NCI-H1436 (cell line): ENCODE measurements at places on chromosomes 4 and X.
A peak's percentile ranks its signal among the peaks of the same experiment; 100 is the strongest.

GRCh38 chr4:168781926-168782325 lies 228.1 kb downstream of the CBR4 start:
- DNase-seq, result no peak

GRCh38 chrX:44085209-44085608 lies 112.0 kb upstream of the NDP start:
- DNase-seq, result no peak

- no peak for DNase-seq
Observed at GRCh38 chr4:160284516-160284915, 1181.6 kb downstream of the RAPGEF2 start.

- peak; percentile 46 for DNase-seq
Observed at GRCh38 chr4:53196882-53197771, 168.7 kb downstream of the SCFD2 start.

DNA sequence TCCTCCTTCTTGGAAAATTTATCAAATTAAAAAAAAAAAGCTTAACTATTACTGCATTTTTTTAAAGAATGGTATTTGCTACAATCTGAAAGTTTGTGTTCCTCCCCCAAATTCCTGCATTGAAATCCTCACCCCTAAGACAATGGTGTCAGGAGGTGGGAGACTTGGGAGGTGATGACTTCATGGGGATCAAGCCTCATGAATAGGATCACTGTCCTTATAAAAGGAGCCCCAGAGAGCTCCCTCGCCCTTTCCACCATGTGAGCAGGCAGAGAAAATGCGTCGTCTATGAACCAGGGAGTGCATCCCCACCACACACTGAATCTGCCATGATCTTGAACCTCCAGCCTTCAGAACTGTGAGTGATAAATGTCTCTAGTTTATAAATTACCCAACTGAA lies 38.0 kb downstream of the DHRSX start:
- DNase-seq, result no peak

DNA sequence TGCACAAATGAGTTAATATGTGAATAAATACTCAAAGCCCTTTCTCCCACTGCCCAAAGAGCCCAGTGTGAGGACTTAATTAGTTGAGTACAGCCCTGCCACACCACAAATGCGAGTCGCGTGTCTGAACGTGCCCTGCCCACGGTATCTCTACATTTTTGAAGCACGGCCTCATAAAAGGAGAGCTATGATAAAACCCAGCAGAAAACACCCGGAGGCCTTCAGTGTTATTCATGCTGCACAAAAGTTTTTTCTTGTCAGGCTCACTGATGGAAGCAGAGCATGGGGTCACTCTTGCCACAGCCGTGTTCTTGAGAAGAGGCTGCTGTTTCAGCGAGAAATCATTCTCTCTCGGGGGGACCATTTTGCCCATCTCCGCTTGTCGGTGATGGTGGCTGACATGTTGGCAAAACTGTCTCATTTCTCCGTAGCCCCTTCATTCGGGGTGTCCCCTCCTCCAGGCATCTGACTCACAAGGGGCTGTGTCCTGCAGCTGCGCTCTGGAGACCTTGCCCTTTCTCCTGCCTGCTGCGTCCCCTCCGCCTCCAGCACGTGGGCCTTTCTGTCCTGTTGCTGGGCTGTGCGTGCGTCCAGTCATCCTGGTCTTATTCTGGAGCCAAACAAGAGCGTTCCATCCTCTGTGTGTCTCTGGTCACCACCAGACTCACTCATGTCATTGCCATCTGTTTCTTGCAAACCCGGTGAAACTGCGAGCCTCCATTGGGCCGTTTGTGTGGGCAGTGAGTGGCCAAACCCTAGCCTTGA lies 88.8 kb downstream of the SORCS2 start:
- DNase-seq, result no peak

GRCh38 chr4:38024206-38024509 lies 64.0 kb downstream of the PTTG2 start:
- no peak for DNase-seq

- DNase-seq, result no peak
Observed at GRCh38 chr4:3417448-3417847, 24.3 kb upstream of the HGFAC start.

DNA sequence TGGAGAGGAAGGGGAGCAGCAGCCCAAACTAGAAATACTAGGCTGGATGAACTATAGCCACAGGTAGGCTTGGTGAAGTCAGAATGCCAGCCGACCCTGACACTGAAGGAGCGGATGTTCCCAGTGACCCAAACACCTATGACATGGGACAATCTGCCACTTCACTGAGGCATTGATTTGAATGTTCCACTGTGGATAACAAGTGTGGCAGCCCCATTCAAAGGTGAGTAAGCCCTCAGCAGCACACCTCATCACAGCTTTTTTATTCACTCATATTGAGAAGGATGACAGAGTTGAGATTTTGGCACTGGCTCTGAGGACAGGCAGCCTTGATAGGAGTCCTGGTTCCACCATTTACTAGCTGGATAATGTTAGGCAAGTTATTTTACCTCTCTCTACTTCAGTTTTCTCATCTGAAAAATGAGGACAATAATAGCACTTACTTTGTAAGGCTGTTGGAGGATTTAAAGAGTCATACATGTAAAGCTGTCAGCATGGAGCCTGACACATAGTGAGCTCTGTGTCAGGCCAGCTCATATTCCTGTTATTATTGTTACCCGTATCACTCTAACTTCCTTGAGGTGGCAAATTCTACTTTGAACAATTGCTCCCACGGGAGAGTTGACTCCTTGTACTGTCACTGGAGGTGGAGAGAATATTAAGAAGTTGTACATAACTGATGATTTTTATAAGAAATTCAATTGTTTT lies 114.6 kb downstream of the RASL11B start:
- no peak for DNase-seq

GRCh38 chr4:157818946-157819692 lies 353.7 kb downstream of the GASK1B start:
- no peak for DNase-seq

DNA sequence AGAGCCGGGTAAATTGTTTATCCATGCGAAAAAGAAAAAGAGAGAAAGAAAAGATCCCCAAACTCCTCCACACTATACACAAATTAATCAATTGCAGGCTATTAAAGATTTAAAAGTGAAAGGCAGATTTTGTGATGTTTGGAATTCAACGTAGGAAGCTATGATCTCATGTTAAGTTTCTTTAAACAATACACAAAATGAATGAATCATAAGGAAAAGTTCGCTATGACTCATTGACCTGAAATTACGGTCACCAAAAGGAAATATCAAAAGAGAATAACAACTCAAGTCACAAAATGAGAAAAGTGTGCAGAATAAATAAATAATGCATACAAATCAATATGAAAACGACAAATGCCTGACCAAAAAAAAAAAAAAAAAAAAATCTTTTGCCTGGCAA lies 28.6 kb downstream of the CLNK start:
- no peak for DNase-seq

DNA sequence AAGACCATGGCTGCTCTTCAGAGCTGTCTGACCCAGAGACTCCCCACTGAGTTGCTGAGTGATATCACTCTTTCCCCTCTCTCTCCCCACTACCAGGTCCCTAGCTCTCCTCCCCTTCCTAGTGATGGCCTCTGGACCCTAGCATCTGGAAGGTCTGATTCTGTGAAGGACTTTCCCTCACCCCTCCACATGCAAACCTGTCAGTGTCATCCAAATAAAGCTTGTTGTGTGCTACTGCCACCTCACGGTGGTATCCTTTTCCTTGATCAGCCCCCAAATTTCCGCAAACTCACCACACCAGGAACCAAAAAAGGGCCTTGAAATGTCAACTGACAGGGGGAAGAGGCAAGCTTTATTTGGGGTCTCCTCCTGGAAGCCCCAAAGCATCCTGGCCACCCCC lies 500.2 kb downstream of the IDS start:
- no peak for DNase-seq

DNA sequence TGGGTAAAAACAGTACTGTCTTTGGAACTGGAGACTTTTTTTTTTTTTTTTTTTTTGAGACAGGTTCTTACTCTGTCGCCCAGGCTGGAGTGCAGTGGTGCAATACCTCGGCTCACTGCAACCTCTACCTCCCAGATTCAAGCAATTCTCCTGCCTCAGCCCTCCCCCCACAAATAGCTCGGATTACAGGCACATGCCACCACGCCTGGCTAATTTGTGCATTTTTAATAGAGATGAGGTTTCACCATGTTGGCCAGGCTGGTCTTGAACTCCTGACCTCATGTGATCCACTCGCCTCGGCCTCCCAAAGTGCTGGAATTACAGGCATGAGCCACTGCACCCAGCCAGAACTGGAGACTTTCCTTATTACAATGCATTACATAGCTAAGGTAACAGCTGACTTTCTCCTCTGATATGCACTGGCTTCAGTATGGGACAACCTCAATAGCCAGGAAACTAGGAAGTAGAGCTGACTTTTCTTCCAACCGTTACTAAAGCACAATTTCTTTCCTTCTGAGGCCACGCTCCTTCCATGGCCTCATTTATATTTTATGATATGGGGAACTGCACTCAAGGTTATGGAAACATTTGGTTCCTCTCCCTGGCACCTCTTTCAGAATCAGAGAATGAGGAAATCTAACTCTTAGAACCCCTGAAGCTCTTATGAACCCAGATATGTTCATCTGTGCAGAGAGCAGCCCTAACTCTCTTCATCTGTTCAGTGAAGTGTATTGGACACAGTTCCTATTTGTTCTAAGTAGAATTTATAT lies 53.5 kb upstream of the FAM9B start:
- no peak for DNase-seq

GRCh38 chr4:123743848-123744247 lies 347.3 kb downstream of the SPRY1 start:
- no peak for DNase-seq

GRCh38 chr4:144288011-144288903 lies 147.7 kb upstream of the GYPA start:
- no peak for DNase-seq

DNA sequence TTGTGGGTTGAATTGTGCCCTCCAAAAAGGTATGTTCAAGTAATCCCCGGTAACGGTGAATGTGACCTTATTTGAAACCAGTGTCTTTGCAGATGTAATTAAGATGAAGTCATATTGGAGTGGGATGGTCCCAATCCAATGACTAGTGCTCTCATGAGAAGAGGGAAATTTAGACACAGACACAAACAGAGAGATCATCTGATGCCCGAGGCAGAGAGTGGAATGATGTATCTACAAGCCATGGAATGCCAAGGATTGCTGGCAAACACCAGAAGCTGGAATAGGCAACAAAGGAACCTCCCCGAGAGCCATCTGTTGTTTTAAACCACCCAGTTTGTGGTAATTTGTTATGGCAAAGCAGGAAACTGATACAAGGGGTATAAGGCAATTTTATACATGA lies 35.1 kb downstream of the RPS6KA3 start:
- no peak for DNase-seq

DNA sequence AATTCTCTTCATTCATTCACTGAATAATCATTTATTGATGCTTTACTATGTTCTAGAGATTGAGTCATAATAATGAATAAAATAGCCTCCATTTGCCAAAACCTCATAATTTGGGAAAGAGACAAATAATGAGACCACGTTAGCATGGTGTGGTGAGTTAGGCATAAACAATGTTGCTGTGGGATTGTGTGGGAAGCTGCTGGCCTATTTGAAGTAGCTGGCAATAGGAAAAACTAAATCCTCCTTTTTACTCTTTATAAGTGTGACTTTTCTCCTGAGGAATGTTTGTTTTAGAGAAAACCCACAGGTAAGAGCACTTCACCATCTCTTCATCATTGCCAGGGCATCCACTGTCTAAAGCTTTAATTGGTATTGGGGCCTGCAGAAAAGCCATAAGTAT lies 95.3 kb downstream of the AREG start:
- DNase-seq, result no peak

GRCh38 chrX:10121787-10122186 lies 35.0 kb upstream of the CLCN4 start:
- no peak for DNase-seq

DNA sequence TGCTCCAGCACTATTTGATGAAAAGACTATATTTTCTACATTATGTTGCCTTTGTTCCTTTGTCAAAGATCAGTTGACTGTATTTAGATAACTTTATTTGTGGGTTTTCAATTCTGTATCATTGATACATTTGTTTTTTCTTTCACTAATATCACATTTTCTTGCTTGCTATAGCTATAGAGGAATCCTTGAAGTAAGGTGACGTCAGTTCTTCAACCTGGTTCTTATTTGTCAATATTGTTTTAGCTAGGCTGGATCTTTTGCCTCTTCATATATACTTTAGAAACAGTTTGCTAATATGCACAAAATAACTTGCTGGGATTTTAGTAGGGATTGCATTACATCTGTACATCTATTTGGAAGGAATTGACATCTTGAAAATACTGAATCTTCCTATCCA lies 21.0 kb downstream of the TECRL start:
- no peak for DNase-seq

DNA sequence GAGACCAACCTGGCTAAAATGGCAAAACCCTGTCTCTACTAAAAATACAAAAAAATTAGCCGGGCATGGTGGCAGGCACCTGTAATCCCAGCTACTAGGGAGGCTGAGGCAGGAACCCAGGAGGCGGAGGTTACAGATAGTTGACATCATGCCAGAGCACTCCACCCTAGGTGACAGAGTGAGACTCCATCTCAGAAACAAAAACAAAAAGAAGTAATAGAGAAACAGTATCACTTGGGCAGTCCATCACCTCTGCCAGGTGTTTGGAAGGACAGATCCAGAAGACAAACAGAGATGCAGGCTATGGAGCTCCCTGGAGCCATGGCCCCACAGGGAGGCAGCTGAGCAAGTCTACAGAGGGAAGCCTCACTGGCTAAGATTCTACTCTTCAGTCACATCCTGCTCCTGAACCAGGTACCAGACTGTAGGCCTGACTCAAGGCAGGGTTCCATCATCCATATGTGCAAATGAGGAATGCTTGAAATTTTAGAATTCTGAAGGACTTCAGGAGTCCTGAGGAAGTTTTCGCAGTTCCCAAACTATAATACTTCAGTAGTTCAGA lies 81.4 kb upstream of the CPEB2 start:
- DNase-seq, result no peak

DNA sequence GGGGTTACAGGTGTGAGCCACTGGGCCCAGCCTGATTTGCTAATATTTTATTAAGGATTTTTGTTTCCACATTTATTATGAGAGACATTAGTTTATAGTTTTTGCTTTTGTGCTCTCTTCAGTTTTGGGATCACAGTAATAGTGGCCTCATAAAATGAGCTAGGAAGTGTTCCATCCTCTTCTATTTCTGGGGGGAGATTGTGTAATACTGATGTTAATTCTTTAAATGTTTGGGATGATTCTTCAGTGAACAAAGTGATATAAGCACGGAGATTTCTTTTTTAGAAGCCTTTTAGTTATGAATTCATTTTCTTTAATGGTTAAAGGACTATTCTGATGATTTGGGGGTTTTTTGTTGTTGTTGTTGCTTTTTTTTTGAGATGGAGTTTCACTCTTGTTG lies 41.3 kb downstream of the RBMX start:
- DNase-seq, result no peak

DNA sequence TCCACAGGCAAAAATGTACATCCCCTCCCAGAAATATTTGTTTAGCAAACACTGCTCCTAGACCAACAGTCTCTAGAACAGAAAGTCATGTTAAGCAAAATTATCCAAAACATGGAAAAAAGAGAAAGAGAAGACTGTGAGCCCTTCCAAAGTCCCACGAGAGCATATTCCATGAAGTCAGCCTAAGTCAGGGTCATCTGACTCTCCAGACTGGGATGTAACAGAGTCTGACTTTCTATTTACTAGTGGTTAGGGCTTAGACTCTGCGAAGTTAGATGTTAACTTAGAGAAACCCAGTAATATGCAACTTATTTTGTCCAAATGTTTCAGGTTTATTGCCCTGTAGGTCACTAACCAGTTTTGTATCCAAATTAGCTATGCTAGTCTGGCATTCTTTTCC lies 102.3 kb downstream of the MID1 start:
- no peak for DNase-seq

GRCh38 chrX:101416691-101417090 lies 8.7 kb downstream of the HNRNPH2 start:
- DNase-seq, result no peak

- DNase-seq, result no peak
Observed at GRCh38 chr4:158295053-158295452, 84.8 kb downstream of the TMEM144 start.
